AG04449 (cell line): ENCODE measurements at places on chromosomes 4 and X.
A peak's percentile ranks its signal among the peaks of the same experiment; 100 is the strongest.

DNA sequence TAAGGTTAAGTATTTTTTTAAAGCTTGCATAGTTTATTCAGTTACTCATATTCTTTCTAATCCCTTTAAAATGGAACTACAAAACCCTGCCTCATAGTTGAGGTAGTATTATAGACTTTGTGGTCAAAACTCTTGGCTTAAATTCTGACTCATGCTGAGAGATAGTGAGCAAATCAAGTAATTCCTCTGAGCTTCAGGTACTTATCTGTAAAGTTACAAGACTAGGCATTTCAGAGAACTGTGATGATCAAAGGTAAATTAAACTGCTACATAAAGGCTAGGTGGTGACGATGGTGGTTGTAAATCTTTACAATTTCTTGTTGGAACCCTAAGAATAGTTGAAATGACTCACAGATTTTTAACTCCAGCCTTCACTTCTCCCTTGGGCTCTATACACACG, 3.2 kb upstream of the CLOCK start:
- DNase-seq, result peak; percentile 66

GRCh38 chr4:23856630-23857029, 33.2 kb downstream of the PPARGC1A start:
- no peak for DNase-seq

GRCh38 chr4:82561786-82562563, at the start of gene TMEM150C:
Gene TMEM150C, minus strand, starts transcription at chr4:82561988. Its CDS starts 57,331 bp downstream, at chr4:82504657.
- DNase-seq, result no peak

- no peak for DNase-seq
Observed at GRCh38 chrX:13188731-13189309, 131.0 kb downstream of the ATXN3L start.

GRCh38 chr4:81631958-81632441, 160.3 kb upstream of the RASGEF1B start:
- no peak for DNase-seq

- DNase-seq, result peak; percentile 12
Observed at GRCh38 chrX:66163849-66164411, at the start of gene HEPH. Gene HEPH, plus strand, starts transcription at chrX:66164247. Its CDS starts 6,324 bp downstream, at chrX:66170571.

GRCh38 chr4:147039976-147040575, 94.4 kb upstream of the TTC29 start:
- no peak for DNase-seq

GRCh38 chr4:19224820-19225219, 1026.9 kb upstream of the SLIT2 start:
- no peak for DNase-seq

- DNase-seq, result peak; percentile 49
Observed at GRCh38 chrX:103730796-103731493, 20.2 kb downstream of the TMEM31 start.

GRCh38 chr4:85420831-85421230, 54.1 kb upstream of the ARHGAP24 start:
- no peak for DNase-seq

DNA sequence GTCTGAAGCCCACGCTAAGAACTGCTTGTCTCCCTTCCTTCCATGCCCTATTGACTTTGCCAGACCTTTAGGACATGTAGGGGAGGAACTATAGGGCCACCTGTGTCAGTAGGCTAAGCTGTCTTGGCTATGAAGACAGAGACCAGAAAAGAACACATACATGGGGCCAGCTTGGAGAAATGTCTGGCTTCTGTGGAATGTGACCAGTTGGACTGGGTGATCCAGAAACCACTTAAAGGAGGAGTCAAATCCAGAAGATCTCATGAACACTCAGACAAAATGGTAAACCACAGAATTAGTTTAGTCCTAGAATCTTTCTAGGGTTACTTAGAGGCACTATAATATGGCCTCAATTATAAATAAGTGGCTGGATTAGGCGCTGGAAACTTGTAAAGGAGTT, 42.0 kb downstream of the PHKA2 start:
- DNase-seq, result no peak

GRCh38 chr4:77538144-77538543, 67.5 kb upstream of the CXCL13 start:
- no peak for DNase-seq

- no peak for DNase-seq
Observed at GRCh38 chr4:2948895-2949781, 14.1 kb downstream of the NOP14 start.

- no peak for DNase-seq
Observed at GRCh38 chrX:2517055-2517454, 16.3 kb upstream of the DHRSX start.

GRCh38 chr4:165301833-165302232, 25.6 kb upstream of the MSMO1 start:
- DNase-seq, result no peak

DNA sequence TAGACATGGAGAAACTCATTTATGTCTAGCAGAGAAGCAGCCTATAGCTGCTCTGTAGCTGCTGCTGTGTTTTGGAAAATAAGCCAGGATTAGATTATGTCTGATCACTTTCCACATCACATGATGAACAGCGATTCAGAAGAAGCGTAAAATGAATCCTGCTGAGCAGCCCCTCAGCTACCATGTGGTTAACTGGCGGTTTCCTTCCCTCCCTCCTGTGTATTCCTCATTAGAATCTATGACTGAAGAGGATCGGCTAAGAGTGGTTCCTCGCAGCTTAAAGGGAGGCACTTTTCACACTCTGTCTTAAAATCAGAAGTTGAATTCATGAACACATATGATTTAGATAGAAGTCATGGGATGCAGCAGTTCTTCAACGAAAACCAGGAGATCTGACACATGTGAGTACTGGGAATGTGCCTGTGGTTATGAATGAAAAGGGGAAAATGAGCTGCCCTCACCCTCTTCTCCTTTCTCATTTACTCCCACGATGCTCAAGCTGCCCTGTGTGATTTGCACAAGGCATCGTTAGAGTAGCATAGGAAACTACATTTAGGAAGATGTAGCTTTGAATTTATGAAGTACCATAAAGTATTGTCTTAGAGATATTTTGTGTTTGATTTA, at the start of gene PPEF1:
PPEF1 (plus strand) TSS at position 220 of the 624 bp plus-strand sequence; CDS start at position 356, 136 bp downstream.
- no peak for DNase-seq

DNA sequence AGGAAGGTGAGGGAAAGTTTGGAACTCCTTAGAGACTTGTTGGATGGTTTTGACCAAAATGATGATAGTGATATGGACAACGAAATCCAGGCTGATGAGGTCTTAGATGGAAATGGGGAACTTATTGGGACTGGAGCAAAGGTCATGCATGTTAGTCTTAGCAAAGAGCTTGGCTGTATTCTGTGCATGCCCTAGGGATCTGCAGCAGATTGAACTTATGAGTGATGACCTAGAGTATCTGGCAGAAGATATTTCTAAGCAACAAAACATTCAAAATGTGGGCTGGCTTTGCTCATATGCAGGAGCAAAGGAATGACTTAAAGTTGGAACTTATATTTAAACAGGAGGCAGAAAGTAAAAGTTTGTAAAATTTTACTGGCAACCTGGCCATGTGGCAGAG, 489.3 kb upstream of the DIPK2B start:
- no peak for DNase-seq

- peak; percentile 51 for DNase-seq
Observed at GRCh38 chrX:132467026-132467425, 21.8 kb downstream of the MBNL3 start.

DNA sequence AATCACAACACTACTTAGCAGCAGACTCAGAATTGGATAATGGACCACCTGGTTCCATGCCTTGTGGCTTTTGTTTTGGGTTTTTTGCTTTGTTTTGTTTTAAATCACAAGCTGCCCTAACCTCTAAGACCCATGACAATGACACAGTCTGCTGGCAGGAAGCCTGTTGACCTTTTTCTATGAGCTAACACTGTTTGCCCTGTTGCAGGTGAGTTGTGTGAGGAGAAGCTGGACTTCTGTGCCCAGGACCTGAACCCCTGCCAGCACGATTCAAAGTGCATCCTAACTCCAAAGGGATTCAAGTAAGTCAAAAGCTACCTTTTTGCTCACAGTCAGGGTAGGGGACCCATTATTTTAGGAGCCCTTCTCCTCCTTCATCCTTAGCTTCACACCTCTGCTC, 110.8 kb upstream of the PACRGL start:
- DNase-seq, result no peak

- peak; percentile 1 for DNase-seq
Observed at GRCh38 chrX:10325611-10326010, 168.8 kb downstream of the CLCN4 start.

- no peak for DNase-seq
Observed at GRCh38 chr4:3390288-3390811, 51.4 kb upstream of the HGFAC start.

DNA sequence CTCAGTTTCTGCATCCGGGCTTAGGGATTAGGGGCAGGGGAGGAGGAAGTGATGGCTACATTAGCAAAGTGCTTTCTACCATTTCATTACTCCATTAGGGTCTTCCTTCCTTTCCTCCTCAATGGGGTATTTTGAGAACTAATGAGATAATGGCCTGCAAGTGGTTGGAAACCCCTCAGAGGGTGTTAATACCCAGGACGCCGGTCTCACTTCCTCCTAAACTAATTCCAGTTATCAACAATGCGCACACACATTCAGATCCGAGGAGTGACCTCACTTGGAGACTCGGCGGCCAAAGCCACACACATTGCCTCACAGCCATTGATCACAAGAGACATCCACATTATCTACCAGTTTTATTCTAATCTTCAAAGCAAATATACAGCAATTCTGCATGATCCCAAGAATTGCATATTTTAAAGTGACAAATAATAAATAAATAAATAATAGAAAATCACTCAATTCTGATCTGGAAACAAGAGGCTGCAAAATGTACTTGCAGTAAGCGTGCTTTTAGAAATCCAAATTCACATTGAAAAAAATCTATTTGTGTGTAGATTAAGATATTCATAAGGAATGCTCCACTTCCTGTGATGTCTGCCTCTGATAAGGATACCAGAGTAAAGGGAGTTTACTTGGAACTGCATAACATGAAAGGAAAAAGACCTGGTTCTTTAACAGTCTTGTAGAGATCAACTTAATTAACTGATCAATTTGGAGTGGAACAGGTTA, 329.1 kb downstream of the FBXW7 start:
- DNase-seq, result no peak

DNA sequence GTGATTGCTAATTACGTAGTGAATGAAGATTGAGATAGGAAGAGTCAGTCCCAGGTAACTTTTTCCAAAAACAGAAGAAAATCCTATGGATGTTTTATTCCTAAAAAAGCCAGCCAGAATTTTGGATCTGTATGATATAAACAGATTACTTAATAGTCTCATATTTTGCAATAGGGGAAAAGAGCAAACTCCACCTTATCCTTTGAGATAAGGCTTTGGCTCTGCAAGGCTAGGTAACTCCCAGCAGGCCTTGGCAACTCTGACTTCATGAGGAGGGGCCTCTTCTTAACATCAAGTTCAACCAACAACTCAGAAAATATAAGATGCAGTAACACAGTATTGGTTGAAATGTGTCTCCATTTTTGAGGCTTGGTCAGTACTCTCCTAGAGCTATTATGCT, 98.7 kb upstream of the SLC4A4 start:
- no peak for DNase-seq

GRCh38 chrX:27336466-27337091, 126.6 kb downstream of the PPP4R3C start:
- no peak for DNase-seq
